ENCODE measurements at places on chromosomes 6 and 20. TPM values are rescaled to one million over a fixed set of nuclear protein-coding genes. Genes with fewer than 3 reads are reported as not detected.

DNA sequence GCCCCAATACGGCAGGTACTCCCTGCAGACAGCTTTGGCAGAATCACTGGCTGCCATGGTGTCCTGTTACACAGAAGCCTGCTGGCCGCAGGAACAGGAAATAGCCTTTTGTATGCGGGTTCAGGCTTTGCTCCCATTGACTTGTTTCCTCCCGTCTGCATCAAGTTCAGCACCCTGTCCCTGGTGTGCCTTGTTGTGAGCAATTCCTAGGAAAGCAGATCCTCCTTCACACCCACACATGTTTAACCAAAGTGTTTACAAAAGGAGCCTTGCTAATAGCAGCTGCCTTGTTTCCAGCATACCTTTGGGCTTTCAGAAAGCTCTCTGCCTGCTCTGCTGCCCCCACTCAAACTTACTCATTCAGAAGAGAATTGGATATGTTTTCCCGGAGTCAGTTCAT lies 127.2 kb upstream of the SUPT3H start:
- no peak for DNase-seq

DNA sequence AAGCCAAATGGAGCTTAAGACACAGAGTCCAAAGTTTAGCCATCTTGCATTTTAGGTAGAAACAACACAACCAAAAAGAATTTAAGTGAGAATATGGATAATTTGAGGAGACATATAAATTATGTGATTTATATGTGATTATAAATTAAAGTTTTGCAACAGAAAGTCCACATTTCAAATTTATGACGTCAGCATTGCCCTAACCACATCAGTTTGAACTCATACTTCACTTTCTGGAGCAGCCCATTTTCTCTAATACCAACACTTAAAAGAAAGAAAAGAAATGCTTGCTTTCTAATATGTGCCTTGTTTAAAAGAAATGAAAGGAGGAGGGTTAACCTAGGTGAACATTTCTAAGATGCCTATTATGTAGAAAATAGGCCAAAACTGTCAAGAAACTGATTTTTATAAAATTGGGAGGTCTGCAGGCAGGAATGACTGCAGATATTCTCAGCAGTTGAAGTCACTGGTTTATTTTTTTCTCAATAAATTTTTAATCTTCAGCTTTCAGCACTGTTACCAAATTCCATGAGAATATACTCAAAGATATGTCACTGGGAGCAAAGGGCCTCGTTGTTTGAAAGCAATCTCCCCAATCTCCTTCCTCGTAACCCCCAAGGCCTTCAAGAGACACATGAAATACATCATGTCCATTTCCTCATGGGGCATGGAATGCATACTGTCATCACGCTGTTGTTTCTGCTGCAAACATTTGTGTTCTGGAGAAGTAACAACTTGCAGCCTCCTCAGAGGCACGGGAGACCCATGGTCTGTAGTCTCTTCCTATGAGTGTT lies 137.8 kb downstream of the SOD2 start:
- DNase-seq = no peak

GRCh38 chr6:53418288-53418687 lies 69.5 kb upstream of the ELOVL5 start:
- DNase-seq = no peak

DNA sequence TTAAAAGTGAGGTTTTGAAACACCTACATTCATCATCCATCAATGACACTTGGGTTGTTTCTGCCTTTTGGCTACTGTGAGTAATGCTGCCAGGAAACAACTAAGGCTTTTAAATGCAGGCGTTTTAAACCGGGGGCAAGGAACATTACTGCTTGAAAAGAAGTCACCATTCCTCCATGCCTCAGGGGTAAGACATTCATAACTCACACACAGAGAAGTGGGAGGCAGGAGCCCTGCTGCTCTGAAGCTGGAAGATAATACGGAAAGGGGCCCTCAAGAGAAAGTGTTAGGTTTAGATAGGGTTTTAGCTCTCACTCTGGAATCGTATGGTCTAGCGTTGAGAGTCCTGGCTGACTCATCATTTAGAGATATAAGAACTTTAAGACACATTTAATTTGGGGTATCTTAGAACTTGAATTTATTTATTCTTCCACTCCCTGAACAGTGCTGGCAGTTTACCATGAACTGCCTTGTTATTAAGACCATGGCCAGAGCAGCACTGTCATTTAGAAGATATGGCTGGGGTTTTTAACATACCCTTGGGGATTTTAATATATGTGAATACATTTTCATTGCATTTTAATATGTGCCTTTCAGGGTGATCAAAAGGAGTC lies 1.8 kb downstream of the TUBB1 start:
- DNase-seq = no peak

Gene MYO6
- total RNA-seq = 28.7 TPM

Data from spinal cord (tissue), 10 donors.